Stimulated activated CD8-positive, alpha-beta memory T cell treated with anti-CD3 and anti-CD28 coated beads, Interleukin-4, amount 100 ng/mL, for 24 hours (primary cell): ENCODE measurements at places on chromosomes 2 and 18.

- no peak for DNase-seq
Measured at GRCh38 chr2:17146358-17146757, 371.9 kb downstream of the RAD51AP2 start.

GRCh38 chr2:240990266-240990529 lies 8.2 kb upstream of the SNED1 start:
- DNase-seq, result no peak

GRCh38 chr2:237923481-237924163 lies 43.2 kb upstream of the UBE2F start:
- DNase-seq, result peak; percentile 76

GRCh38 chr18:46257366-46257765 lies 153.2 kb downstream of the HAUS1 start:
- DNase-seq, result no peak

DNA sequence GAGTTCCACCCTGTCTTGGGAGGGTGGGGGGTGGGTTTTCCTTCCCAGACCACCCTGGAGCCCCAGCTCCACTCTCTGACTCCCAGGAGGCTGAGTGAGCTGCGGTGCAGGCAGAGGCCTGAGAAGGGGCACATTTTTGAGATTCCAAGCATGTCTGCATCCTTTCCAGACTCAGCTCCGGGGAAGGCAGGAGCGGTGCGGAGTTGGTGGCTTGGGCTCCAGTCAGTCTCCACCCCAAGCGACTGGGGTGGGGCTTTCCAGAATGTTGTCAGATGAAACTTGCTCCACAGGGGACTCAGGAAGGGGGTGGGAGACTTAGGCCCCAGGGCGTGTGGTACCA lies 44.2 kb upstream of the HS6ST1 start:
- DNase-seq, result no peak

DNA sequence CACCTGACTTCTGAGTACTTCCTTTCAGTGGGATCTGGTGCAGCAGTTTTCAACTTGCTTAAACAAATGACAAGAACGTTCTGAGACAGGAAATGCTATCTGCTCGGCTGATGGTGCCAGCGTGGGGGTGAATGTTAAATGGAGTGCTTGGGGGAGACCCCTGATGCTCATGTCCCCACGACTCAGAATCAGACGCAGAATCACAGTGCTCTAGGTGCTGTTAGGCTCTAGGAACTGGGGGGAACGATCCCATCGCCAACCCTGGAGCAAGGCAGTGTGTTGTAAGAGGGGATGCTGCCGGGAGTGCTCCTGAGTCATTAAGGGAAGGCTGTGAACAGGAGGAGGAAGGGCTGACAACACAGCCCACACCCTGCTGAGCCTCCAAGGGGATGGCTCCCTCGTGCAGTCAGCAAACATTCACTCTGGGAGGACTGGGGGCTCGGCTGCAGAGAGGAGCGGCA lies 34.1 kb upstream of the KCNF1 start:
- no peak for DNase-seq

DNA sequence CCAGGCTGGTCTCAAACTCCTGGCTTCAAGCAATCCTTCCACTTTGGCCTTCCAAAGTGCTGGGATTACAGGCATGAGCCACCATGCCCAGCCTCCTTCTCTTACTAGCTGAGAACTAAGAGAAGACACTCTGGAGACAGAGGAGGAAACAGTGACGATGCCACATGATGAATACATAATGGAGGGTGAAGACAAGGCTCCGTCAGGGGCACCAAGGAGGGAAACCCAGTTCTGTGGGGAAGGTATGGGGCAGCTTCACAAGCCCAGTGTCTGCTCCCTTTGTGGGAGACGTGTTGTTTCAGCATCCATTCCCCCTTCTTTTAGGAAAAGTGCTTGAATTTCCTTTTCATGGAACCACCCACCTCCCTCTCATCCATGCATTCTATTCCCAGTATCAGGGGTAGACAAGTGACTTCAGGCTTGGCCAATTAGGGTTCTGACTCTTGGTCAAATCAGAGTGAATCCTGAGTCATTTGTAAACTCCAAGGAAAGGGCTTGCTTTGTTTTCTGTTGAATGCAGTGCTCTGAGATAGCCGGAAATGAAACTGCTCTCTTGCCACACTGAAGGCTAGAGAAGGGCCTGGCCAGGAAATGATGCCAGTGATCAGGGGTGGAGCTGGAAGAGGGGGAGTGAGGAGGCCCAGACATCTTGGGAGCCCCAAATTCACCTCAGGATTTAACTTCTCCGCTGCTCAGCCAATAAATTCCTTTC lies 23.7 kb downstream of the TMEM127 start:
- no peak for DNase-seq

- DNase-seq, result no peak
Measured at GRCh38 chr2:191441496-191442214, 196.5 kb downstream of the MYO1B start.

DNA sequence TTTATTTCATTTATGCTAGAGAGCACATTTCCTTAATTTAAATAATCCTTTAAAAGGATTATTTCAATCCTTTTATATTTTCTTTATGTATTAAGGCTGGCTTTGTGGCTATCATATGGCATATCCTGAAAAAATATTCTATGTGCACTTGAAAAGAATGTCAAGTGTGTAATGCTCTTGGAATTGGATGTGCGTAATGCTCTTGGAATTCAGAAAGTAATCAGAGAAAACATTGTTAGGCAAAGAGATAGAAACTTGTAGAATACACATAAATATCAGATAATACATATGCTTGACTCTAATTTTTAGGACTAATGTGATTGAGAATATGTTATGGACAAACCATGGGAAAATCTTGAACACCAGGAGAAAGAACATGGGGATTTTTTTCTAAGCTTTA lies 197.5 kb upstream of the COL3A1 start:
- no peak for DNase-seq

GRCh38 chr18:11688972-11689668 lies at the start of gene GNAL:
Gene GNAL (plus strand): TSS chr18:11689264. CDS start chr18:11689564, 300 bp downstream.
- DNase-seq, result peak; percentile 36

DNA sequence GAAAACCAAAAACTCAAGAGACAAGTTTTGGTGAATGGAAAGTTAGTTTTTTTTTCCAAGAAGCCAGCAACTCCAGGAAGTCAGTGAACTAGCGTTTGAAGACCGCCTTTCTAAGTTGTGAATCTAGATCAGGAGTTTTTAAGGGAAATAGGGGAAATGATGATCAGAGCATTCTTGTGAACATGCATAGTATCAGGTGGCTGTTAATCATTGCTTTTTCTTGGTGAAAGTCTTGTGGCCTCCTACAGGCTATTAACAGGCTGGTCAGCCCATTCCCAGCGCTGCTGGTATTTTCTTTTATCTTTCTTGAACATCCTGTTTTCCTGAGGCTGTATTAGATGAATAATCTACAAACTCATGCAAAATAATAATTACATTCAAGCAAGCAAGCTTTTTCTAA lies 155.8 kb downstream of the PTPRM start:
- no peak for DNase-seq

GRCh38 chr2:190986221-190986953 lies 27.6 kb downstream of the STAT1 start:
- DNase-seq, result no peak

- DNase-seq, result no peak
Measured at GRCh38 chr2:201349601-201350000, 7.5 kb downstream of the FLACC1 start.

DNA sequence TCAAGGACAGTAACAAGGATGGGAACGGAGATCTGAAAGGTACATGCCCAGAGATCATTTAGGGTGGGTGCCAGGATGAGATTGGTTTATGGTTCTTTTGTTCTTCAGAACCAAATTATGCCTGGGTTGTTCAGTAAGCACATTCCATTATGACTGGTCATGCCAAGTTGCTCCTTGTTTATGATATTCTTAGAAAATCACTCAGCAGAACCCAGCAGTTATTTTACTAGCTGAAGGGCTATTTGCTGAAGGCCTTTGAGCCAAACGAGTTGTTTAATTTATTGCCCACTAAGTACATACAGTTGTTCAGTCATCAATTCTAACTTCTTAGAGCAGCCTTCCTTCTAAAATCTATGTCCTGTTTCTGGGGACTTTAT lies 635 bp downstream of the SLC3A1 start:
- DNase-seq, result no peak

- no peak for DNase-seq
Measured at GRCh38 chr18:74450626-74451025, 6.5 kb downstream of the DIPK1C start.

DNA sequence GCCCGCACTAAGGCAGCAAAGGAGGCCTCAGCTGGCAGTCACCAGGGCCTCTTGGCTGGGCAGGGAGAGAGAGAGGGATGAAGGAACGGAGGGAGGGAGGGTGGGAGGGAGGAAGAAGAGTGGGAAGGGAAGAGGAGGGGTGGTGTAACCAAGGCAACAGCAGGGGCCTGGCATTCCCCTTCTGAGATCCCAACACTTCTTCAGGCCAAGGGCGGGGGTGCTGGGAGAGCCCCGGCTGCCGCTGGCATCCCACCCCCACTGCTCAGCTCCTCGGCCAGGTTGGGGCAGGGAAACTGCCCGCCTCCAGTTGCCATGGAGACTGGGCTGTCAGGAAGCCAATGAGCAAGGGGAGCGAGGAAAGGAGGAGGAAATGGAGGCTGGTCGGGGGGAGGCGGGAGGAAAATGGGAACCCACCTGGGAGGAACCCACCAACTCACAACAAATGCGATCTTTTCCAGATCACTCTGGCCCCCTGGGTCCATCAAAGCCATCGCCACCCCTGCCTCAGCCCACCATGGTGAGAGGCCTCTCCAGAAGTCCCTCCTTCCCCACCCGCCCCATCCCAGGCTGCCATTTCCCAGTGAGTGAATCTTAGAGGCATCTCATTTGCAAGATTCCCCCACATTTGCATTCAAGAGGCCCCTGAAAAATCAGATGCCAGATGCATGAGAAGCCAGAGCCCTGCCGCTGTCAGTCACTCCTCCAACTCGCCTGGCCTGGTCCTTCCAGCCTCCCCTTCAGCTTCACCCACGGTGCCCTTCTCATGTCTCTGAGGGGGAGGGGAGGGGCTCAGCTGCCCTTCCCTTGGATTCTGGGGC lies 12.4 kb downstream of the SH2D6 start:
- DNase-seq, result no peak

GRCh38 chr2:46123013-46123412 lies 174.2 kb upstream of the EPAS1 start:
- no peak for DNase-seq

GRCh38 chr2:36507408-36507812 lies 90.6 kb downstream of the FEZ2 start:
- DNase-seq, result peak; percentile 4

- no peak for DNase-seq
Measured at GRCh38 chr18:7601246-7601615, 34.1 kb downstream of the PTPRM start.

DNA sequence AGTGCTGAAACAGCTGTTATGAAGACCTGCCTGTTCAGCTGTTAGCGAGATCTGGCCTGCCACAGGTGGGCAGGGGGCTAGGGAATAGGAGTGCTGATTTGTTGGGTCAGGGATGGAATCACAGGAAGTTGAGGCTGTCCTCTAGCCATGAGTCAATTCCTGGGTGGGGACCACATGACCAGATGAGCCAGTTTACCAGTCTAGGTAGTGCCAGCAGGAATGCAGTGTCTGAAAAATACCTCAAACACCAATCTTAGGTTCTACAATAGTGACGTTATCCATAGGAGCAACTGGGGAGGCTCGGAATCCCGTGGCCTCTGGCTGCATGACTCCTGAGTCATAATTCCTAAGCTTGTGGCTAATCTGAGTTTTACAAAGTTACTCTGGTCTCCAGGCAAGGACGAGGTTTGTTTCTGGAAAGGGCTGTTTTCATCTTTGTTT lies 44.9 kb downstream of the DYSF start:
- DNase-seq, result no peak

DNA sequence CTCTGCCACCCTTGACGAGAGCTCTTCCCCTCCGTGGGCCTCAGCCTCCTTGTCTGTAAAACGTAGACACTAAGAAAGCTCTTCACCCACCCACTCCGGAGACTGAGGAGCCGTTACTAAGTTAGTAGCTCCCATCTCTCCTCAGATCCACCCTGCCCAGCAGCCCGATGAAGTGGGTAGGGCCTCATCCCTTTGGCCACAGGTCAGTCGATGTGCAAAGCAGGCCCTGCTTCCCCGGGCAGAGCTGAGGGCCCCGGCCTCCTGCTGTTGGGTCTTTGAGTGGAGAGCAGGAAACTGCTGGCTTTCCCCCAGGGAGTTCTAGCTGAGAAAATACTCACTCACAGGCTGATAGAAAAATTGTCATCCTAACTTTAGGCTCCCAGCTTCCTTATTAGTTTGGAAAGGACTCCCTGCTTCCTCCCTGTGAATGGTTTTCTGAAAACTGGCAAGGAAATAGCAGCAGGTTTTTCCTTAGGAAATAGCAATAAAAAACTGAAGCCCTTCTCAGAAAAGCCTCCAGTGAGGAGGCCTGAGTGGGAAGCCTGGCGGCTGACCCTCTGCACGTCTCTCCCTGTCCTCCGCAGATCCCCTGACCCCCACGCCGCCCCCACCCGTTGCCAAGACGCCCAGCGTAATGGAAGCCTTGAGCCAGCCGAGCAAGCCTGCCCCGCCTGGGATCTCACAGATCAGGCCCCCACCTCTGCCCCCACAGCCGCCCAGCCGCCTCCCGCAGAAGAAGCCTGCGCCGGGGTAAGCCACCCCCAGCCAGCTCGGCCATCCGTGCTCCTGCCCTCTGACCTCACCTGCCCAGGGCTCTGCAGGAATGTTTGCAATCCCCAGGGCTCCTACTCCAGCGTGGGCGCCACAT lies 30.2 kb downstream of the ITGB1BP1 start:
- no peak for DNase-seq

GRCh38 chr18:9811978-9812377 lies 73.8 kb upstream of the TXNDC2 start:
- DNase-seq, result no peak

- DNase-seq, result no peak
Measured at GRCh38 chr18:58866773-58867150, 2.1 kb downstream of the ZNF532 start.

GRCh38 chr2:175854665-175855064 lies 147.4 kb downstream of the LNPK start:
- DNase-seq, result no peak

DNA sequence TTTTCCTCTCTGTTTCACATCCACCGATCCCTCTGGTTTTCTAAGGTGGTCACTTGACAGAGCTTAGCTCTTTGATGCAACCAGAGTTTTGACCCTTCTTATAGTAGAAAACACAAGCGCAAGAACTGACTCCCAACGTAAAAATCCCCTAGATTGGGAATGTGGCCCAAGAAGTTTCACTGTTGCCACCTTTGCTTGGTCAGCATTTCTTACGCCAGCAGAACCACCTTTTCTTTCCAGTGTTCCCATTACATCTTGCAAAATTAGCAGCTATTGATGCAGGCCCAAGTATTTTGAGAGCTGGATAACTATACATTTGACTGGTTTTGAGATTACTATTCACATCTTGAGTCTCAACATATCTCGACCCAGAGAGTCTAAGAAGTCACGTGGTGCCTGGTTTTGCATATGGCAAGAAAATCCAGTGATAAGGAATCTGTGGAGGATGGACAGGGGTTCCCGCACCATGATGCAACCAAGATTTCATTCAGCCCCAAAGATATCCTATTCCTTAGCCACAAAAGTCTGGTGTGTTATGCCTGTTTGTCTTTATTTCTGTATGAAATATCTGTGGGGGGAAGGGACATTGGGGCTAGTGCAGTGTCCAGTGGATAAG lies 37.9 kb downstream of the FBLN7 start:
- no peak for DNase-seq

DNA sequence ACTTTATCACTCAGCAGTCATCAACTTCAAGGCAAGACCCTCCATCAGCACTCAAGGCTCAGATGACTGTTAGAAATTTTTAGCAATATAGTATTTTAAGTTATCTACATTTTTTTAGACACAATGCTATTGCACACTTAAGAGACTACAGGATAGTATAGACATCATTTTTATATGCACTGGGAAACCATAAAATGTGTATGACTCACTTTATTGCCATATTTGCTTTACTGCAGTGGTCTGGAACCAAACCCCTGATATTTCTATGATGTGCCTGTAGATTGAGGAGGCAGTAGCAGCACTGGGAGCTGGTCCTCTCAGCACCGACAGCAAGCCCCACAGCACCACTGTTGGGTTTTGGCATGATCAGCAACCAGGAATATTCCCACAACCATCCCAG lies 264.8 kb upstream of the HNRNPA3 start:
- no peak for DNase-seq
